Mononuclear cell (primary cell): ENCODE measurements at places on chromosomes 7 and 10. TPM values are rescaled to one million over a fixed set of nuclear protein-coding genes. Genes with fewer than 3 reads are reported as not detected.

Gene AGBL3
- 2.1 TPM for total RNA-seq

Gene APBB1IP
- 38.0 TPM for total RNA-seq

Gene MYL7
- not detected for total RNA-seq

Gene NPSR1
- total RNA-seq = not detected

Gene ASCC1
- 14.2 TPM for total RNA-seq

Gene PALD1
- total RNA-seq = 0.52 TPM

Gene PON1
- total RNA-seq = not detected

Gene ZDHHC4
- 24.1 TPM for total RNA-seq

Gene TMEM120A
- 10.9 TPM for total RNA-seq

Gene AMZ1
- 0.63 TPM for total RNA-seq

Gene SOSTDC1
- total RNA-seq = not detected

Gene TMEM270
- total RNA-seq = not detected

Gene FFAR4
- under 0.01 TPM for total RNA-seq

Gene TWIST1
- not detected for total RNA-seq

Gene LRRC17
- total RNA-seq = 0.10 TPM

Gene PTPN12
- 87.5 TPM for total RNA-seq

Gene LIPK
- total RNA-seq = not detected

Gene TMEM236
- under 0.01 TPM for total RNA-seq

Gene SPRN
- total RNA-seq = under 0.01 TPM

Gene LIPM
- not detected for total RNA-seq

Gene FAS
- 53.3 TPM for total RNA-seq

Gene EZH2
- total RNA-seq = 20.4 TPM

Gene OLAH
- total RNA-seq = not detected

Gene FAM13C
- total RNA-seq = not detected

Gene ANXA8
- total RNA-seq = 0.31 TPM

Gene SNCG
- not detected for total RNA-seq

Gene CNNM1
- 0.21 TPM for total RNA-seq

Gene NYAP1
- total RNA-seq = 0.10 TPM

Gene CTNNA3
- total RNA-seq = 0.42 TPM

Gene AOAH
- 128 TPM for total RNA-seq

Gene ZKSCAN1
- 41.3 TPM for total RNA-seq

Gene ABCB4
- 7.2 TPM for total RNA-seq

Gene FEZF1
- not detected for total RNA-seq

Gene TMEM168
- total RNA-seq = 14.2 TPM

Gene CTAGE6
- 0.42 TPM for total RNA-seq

Gene C10orf67
- 0.31 TPM for total RNA-seq

Gene ZSCAN25
- 28.8 TPM for total RNA-seq

Gene SLC16A12
- not detected for total RNA-seq

Gene CHCHD3
- 31.1 TPM for total RNA-seq

Gene ZNF117
- 3.8 TPM for total RNA-seq

Gene TMEM196
- not detected for total RNA-seq

Gene UNCX
- total RNA-seq = not detected

Gene DCLRE1C
- total RNA-seq = 15.2 TPM

Gene STEAP1
- total RNA-seq = 0.21 TPM

Gene CALHM1
- total RNA-seq = not detected

Gene USP6NL
- 14.7 TPM for total RNA-seq

Gene TRA2A
- total RNA-seq = 101 TPM
